ENCODE measurements at places on chromosomes 5 and 9.

DNA sequence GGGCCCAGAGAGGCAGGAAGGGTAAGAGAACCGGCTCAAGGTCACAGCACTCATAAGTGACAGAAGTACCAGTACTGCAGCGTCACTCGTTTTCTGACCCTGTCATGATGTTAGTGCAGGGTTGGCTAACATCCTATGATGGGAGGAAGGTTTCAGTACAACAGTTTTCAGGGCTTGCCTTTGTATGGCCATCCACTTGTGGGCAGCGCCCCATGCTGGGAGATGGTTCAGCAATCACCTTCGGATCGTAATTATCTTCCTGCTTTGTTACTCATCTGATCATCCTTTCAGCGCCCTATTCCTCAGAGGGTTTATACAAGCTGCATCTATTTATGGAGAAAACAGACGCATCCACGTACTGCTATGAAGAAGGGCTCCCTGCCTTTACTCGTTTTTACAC, 2.4 kb downstream of the MAP1B start:
- DNase-seq = no peak

- no peak for DNase-seq
These were observed 53.1 kb upstream of the DAB2IP start for GRCh38 chr9:121598167-121598964.

DNA sequence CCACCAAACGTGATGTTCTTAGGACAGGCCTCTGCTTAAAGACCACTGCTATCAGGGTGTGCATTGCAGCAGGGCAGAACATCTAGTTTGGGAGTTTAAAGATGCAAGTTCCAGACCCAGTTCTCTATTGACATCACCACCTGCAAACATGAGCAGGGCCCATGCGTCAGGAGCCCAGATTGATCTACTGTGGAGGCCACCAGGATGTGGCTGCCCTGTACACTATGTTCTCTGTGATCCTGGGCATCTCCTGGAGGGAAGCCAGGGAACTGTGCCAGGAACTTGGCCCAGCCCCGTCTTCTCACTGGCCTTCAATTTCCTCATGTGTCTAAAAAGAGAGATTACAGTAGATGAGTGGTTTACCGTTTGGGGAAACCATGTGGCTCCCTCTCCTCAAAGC, 87.1 kb downstream of the PDE6A start:
- DNase-seq = no peak

- DNase-seq = no peak
These were observed at the start of gene LPAR1 for GRCh38 chr9:111038331-111039230. Gene LPAR1 (minus strand): TSS chr9:111038470. CDS start chr9:110972117, 66,353 bp downstream.

DNA sequence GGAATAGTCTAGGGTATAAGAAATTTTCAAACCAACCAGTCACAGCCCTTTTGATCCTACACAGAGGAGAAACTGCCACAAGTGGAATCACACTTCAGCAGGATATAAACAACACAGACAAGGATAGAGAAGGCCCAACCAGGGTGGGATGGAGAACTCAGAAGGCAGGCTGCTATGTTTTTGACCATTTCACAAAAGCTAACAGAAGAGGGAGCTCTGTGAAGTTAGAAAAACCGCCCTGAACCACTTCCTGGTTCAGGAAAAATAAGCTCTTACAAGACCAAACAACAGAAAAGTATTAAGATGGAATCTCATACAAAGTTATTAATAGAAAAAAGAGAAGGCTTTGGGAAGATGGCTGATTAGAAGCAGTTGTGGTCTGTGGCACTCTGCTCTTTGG, 960 bp upstream of the IFNB1 start:
- no peak for DNase-seq

GRCh38 chr9:104286799-104287198, 192.7 kb downstream of the SMC2 start:
- DNase-seq = no peak

- no peak for DNase-seq
These were observed 58.1 kb downstream of the EBF1 start for GRCh38 chr5:159041444-159042198.

DNA sequence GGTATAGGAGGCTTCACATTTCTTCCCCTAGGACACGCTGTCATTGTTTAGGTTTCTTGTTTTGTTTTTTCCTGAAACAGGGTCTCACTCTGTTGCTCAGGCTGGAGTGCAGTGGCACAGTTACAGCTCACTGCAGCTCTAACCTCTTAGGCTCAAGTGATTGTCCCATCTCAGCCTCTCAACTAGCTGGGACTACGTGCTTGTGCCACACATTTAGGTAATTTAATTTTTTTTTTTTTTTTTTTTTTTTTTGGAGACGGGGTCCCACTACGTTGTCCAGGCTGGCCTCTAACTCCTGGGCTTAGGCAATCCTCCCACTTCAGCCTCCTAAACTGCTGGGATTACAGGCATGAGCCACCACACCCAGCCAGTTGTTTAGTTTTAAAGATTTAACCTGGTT, 66.2 kb downstream of the EXOSC2 start:
- no peak for DNase-seq

DNA sequence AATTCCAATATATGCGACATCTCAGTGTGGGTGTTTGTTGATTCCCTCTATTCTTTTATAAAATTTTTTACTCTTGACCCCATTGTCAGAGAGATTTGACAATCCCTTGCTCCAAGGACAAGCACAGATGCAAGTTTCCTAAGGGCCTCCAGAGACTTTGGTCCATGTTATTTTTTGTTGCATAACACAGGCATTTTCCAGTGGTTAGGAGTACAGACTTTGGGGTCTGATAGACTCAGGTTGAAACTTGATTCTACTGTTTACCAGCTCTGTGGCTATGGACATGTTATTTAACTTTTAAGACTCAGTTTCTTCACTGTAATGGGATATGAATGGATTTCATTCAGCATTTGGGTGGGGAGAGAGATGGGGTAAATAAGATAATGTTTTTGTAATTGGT, 361.3 kb downstream of the ENC1 start:
- no peak for DNase-seq

DNA sequence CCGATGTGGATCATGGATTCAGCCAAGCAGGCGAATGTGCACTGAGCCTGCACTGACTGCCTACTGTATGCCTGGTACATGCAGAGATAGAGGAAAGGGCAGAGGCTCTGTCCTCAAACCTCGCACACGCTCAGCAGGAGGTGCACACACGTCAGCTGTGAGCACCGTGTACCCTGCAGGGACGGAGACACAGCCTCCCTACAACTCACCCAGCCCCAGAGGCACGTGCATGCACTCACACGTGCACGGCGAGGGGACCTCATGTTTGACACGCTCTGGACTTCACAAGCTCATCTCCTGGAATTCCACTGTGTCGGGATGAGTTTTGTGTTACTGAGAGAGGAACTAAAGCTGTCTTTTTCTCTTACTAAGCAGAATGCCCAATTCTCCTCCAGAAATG, 48.4 kb downstream of the IRX2 start:
- DNase-seq = no peak

DNA sequence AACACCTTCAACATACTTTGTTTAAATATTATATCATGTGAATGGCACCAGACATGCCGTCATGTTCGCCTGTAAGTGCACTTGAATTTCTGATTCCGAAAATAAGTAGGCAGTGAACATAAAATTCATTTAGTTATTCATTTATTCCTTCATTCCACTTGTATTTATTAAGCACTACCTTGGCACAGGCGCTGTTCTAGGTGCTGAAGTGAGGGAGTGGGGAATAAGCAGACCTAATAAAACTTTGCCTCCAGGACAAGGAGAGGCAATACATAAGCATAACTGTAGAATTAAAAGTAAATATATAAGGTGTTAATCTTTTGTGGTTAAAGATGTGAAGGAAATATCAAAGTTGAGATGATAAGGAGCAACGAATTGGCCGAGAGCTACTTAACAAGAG, 297.4 kb downstream of the TENT4A start:
- no peak for DNase-seq

- DNase-seq = no peak
These were observed 552.2 kb upstream of the ZNF462 start for GRCh38 chr9:106310782-106311181.

DNA sequence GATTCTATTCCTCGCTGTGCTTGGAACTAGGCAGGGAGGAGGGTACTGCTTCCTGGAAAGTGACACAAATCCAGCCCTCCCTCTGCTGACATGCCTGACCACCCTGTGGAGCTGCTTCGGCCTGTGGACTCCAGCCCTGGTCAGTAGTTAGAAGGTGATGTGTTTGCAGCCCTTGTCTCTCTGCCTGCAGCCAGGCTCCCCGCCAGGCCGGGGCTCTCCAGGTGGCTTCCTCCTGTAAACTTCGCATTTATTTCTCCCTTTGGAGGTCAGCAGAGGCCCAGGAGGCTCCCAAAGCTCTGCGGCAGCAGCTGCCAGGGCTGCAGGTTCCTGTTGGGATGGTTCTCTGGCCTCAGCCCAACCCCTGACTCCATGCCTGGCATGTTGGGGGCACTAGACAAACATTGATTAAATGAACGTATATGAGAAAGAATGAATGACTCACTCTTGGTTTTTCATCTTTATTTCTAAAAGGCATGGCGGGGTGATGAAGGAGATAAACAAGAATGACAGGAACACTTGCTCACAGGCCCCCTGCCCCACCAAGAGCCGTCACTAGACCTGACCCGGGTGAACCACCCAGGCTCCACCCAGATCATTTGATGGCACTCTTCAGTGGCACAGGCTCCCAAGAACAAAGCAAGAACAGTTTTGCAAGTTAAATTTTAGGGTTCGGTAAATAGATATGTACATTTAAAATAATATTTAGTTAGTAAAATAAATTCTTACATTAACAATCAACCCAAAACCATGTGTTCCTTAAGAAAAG, 8.4 kb upstream of the IRX2 start:
- DNase-seq = no peak

GRCh38 chr5:69140827-69141226, 26.1 kb upstream of the CCNB1 start:
- no peak for DNase-seq
